Choroid plexus epithelial cell (primary cell): ENCODE measurements at places on chromosomes 4 and X.

GRCh38 chrX:143634309-143634662 lies 1.6 kb downstream of the SLITRK4 start:
- no peak for DNase-seq

DNA sequence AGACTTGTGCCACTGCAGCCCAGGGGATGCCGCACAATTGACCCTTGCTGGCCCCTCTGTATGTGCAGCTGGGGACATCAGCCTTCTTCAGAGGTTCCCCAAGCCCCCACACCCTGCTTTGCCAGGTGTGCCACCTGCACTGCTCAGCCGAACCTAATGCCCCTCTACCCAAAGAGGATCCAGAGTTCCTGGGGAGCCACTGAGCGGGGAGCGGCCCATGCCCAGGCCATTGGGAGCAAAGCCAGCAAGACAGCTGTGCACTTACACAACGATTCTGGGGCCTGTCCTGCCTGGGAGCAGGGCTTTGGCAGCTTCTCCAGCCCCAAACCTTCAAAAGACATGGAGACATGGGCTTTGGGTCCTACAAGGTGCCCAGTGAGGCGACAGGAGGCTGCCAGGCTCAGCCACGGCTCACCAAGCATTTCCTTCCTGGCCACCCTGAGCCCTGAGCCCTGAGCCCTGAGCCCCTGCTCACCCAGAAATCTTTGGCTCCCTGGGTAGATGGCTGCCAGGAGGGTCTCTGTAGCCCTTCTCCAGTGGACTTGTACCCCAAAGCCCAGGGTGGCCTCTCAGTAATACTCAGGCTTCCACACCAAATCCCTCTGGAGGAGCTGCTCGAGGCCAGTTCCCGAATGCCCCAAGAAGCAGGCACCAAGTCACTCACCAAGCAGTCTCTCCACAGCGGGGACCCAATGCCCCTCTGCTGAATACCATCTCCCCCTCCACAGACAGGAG lies 13.0 kb downstream of the PNMA6E start:
- DNase-seq = no peak

DNA sequence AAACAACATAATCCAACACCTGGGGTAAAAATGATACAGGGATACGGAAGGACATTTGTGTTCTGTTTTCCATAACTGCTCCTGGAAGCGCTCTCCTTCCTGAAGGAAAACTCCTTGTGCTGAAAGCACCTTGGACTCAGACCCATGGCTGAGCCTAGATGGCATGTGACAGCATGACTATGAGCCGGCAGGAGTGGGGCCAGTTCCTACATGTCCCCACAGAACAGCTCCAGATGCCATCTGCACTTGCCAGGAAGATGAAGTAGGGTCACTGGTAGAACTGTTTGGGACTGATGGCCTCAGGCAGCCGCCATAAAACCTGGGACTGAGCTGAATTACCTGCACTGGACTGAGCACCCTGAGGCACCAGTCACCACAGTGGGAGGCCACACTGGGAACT lies 56.0 kb upstream of the BCLAF3 start:
- no peak for DNase-seq

GRCh38 chr4:25813448-25814106 lies 49.2 kb downstream of the SEL1L3 start:
- DNase-seq = peak; percentile 81

DNA sequence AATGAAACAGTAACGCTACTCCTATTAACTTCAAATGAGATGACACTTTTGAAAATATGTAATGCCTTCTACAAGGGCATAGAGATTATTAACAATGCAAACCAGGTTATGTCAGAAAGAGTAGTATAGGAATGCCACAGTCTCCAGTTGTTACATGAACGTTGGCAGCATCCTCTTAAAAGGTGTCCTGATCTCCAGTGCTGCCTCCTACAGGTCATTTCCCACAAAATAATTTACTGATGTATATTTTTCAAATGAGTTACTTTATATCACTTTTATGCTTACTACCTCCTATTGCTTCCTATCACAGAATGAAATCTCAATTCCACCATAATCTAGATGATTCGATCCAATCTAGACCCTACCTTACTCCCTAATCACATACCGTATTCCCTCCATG lies 195.2 kb upstream of the EPHA5 start:
- DNase-seq = peak; percentile 49
